MM.1S (cell line): ENCODE measurements at places on chromosomes 6 and 20.

DNA sequence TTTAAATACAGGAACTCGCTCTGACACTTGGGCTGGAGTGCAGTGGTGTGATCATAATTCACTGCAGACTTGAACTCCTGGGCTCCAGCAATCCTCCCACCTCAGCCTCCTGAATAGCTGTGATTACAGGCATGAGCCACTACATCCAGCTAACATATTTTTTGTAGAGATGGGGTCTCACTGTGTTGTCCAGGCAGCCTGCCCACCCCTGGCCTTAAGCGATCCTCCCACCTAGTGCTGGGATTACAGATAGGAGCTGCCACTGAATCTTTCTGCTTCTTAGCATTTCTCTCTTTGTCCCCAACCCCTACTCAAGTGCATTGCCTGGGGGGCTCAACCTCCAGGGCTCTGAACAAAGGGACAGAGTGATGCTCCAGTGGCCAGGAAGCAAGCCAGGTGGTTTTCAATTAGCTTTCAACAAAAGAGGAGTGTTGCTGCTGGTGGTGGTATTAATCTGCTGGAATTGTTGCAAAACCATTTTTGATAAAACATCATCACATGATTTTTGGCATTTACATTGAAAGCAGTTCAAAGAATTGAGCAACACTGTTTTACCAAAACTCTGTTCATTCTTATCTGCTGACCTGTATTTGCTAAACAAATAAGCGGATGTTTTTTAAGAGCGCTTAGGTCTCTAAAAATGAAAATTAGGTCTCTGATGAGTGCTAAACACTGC, 40.4 kb upstream of the BPIFA2 start:
- DNase-seq, result no peak

- no peak for DNase-seq
Observed at GRCh38 chr6:139395891-139396301, 21.4 kb upstream of the CITED2 start.

GRCh38 chr20:15992564-15992963, 580.7 kb downstream of the KIF16B start:
- no peak for DNase-seq

DNA sequence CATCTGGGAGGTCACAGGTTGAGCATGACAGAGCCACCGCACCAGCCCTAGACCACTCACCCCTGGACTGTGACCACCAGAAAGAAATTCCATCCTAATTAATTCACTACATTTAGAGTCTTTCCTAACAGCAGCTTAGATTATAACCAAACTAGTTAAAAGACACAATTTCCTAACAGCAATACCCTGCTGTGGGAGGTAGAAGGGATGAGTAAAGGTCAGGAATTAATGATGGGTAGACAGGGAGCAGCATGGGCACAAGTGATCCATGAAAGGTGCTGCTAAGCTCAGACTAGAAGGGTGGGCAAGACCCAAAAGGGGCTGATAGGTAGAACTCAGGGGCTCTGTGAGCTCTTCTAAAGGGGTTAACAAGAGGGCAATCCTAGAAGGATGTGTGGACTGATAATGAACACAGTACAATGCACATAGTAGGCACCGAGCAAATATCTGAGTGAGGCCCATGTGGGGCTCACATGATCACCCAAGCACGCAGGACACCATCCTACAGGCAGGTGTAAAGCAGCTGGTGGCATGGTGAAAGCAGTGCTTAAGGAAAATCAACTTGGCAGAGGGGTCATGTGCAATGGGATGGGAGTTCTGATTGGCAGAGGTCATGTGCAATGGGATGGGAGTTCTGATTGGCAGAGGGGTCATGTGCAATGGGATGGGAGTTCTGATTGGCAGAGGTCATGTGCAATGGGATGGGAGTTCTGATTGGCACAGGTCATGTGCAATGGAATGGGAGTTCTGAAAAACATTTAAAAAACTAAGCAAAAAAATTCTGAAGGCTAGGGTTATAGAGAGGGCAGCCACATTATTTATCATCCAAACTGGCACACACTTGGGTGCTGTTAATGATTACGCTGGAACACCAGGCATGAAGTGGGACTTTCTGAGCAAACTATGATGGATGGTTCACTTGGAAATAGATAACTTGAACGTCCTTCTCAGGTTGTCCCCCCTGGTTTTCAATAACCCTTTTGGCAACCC, 188.2 kb upstream of the FOXQ1 start:
- no peak for DNase-seq

DNA sequence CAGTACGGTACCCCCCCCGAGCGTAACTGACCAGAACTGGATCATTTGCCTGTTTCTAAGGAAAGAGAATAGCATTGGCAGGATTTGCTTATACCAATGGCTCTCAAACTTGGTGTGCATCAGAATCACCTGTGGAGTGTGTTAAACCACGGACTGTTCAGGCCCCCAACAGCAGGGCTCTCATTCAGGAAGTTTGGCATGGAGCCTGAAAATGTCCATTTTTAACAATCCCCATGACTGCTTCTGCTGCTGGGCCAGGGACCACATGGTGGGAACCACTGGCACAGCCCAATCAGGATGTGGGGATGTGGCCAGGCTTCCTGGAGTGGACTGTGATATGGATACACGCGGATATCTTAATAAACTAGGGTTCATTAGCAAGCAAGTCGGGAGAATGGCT, 53.9 kb downstream of the GTF2H5 start:
- no peak for DNase-seq

GRCh38 chr20:11553603-11554002, 364.1 kb upstream of the BTBD3 start:
- DNase-seq, result no peak

GRCh38 chr6:134315974-134316441, 1.9 kb downstream of the SGK1 start:
- peak; percentile 36 for DNase-seq

DNA sequence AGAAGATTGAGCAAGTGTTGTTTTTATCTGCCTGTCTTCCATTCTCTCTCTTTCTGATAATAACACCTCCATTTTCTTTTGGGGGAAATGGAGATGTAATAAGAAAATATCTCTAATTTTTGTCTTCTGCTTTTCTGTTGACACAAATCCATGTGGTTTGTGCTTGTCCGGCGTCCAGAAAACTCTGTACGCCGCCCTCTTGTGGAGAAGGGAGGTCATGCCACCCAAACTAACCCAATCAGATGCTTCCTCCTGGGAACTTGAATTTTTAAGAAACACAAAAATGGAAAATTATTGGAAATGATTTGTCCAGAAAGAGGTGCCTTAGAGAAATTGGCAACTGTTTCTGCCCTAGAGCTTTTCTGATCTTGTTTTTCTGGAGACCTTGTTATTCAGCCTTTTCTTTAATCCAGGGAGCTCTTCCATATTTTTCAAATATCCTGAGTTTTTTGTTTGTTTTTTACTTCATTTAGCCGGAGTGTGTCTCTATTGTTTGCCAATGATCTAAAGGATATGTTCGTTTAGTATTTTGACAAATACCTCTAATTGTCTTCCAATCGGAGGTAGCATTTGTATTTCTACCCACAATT, 17.8 kb upstream of the FNDC1 start:
- DNase-seq, result peak; percentile 34

GRCh38 chr6:126696921-126697693, 357.2 kb downstream of the CENPW start:
- DNase-seq, result no peak
